Non-pigmented ciliary epithelial cell (primary cell): ENCODE measurements at places on chromosomes 11 and 22.

GRCh38 chr22:20102203-20102780 lies 13.6 kb upstream of the RANBP1 start:
- DNase-seq, result no peak

GRCh38 chr22:32745251-32745995 lies 56.1 kb upstream of the TIMP3 start:
- no peak for DNase-seq

- no peak for DNase-seq
These were observed 100.5 kb upstream of the TIMP3 start for GRCh38 chr22:32701034-32701433.

DNA sequence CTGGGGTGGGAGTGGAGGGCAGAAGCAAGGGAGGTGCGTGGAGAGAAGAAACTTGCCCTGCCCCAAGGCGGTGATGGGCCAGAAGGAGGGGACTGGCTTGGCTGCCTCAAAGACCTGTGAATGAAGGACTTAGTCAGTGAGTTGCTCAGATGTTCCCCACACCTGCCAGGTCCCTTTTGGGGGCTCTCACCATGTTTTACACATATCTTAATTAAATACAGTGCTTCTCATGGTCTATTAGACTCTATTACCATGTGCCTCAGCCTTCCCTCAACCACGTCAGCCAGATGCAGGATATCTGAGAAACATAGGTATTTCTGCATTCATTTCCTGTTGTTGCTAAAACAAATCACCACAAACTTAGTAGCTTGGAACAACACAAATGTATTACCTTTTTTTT lies 429.5 kb downstream of the BUD13 start:
- no peak for DNase-seq

GRCh38 chr11:42816471-42816870 lies 495.3 kb upstream of the API5 start:
- DNase-seq, result no peak

DNA sequence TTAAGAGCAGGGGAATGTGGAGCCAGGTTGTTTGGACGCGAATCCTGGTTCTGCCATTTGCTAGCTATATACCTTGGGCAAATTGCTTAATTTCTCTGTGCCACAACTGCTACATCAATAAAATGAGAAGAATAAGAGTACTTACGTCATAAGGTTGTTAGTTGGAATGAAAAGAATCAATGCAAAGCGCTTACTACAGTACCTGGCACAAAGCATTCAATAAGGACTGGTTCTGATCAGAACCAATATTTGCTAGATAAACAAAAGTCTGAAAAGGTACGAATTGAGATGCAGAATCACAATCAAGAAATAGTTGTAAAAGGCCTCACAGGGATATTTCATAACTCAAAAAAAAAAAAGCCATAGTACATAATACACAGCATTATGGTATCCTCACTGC lies 11.2 kb downstream of the AMBRA1 start:
- DNase-seq, result no peak

DNA sequence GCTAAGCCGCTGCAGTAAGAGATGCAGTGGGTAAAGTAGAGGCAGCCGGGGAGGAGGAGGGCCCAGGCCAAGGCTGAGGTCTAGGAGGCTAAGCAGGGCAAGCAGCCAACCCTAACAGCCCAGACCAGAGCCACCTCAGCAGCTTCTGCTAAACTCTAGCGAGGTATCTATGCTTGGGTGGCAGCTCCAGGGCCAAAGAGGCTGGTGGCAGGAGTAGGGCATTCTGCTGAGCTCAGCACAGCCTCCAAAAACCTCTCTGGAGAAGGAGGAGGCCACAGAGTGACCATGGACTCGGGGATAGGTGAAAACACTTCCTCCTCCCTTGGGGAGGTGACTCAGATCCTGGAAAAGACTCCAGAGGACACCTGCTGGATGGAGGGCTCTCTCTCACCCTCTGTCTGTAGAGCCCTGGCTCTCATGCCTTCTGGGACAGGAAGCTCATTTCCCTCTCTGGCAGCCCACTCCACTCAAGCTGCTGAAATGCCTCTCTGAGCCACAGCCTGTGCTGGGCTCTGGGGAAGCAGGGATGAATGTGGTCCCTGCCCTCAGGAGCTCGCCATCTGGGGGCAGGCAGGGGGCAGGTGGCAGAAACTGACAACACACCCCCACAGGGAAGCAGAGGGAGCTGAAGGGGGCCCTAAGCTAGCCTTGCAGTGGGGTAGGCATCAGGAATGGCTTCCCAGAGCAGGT lies 16.5 kb upstream of the TPBGL start:
- DNase-seq, result no peak

DNA sequence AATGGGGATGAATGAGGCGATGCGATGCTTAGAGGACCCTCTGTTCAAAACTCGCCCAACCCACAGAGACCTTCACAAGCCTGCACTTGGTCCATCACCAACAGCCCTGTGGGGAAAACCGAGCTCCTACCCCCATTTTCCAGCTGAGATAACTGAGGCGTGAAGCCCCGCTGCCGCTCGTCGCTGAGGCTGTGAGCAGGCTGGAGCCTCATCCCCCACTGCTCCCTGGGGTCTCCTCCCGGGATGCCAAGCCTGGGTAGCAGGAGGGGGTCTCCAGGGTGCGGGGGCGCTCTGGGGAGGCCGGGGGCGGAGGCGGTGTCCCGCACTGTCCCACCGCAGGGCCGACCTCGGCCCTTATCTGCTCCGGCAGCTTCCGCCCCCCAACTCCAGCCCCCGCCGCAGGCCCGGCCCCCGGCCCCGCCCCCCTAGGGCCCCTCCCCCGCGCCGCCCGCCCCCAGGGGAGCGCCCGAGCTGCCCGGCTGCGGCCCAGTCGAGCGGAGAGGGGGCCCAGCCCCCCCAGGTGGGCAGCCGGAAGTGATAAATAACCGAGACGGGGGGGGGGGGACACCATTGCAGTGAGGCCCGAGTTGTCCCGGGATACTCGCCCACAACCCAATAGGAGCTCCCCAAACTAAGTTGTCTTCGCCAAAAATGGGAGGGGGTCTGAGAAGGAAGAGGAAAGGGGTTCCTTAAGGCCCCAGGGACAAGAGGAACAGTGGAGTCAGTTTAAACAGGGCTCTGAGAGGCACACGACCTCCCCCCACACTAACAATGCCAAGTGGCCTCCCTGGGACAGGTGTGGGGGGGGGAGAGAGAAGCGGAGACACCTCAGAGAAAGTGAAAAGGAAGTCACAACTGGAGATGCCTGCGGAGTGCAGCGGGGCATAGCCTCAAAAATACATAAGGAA lies 8.3 kb upstream of the SLC39A13 start:
- no peak for DNase-seq
